Central memory CD8-positive, alpha-beta T cell (primary cell): ENCODE measurements at places on chromosomes 12 and 14.

GRCh38 chr12:94223842-94224241 lies 75.5 kb downstream of the PLXNC1 start:
- H3K27me3 ChIP-seq, result no peaks in the 10 kb centered on the region
- H3K27ac ChIP-seq, result no peak overlapping the region
- DNase-seq, result no peak

DNA sequence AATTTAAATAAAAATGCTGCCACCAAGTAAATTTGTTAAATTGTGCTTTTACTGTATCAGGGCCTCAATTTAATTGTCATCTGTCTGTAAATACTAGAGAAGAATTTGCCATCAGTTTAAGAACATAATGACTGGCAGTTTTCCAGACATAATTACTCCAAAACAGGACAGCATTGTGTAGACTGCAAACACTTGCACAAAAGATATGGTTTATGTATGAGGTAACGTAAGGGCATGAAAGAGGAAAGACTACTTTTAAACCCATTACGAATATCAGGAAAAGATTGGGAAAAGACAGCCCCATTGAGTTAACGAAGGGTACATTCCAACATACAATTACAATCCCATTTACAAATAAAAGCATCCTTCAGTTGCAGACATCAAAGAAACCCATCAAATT lies 59.8 kb upstream of the KRR1 start:
- H3K4me3 ChIP-seq, result no peak overlapping the region
- DNase-seq, result no peak
- no peak overlapping the region for H3K27ac ChIP-seq
- no peaks in the 10 kb centered on the region for H3K4me1 ChIP-seq
- peaks cover 2% of the 10 kb centered on the region for H3K36me3 ChIP-seq

DNA sequence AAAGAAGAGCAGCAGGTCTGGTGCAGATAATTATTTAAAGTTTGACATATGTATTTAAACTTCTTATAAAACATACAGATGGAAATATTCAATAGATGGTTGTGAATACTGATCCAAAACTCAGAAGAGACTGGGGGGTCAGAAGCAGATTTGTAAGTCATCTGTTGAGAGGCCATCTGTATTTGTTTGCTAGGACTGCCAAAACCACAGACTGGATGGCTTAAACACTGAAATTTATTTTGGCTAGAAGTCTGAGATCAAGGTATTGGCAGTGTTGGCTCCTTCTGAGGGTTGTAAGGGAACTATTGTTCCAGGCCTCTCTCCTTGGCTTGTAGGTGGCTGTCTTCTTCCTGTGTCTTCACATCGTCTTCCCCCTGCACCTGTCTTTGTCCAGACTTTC lies 153.9 kb downstream of the LRRK2 start:
- H3K4me3 ChIP-seq, result no peak overlapping the region
- no peak overlapping the region for H3K27ac ChIP-seq
- H3K27me3 ChIP-seq, result no peaks in the 10 kb centered on the region

- H3K27ac ChIP-seq, result no peak overlapping the region
- no peaks in the 10 kb centered on the region for H3K27me3 ChIP-seq
Measured at GRCh38 chr14:35818346-35819115, 7.6 kb upstream of the BRMS1L start.

DNA sequence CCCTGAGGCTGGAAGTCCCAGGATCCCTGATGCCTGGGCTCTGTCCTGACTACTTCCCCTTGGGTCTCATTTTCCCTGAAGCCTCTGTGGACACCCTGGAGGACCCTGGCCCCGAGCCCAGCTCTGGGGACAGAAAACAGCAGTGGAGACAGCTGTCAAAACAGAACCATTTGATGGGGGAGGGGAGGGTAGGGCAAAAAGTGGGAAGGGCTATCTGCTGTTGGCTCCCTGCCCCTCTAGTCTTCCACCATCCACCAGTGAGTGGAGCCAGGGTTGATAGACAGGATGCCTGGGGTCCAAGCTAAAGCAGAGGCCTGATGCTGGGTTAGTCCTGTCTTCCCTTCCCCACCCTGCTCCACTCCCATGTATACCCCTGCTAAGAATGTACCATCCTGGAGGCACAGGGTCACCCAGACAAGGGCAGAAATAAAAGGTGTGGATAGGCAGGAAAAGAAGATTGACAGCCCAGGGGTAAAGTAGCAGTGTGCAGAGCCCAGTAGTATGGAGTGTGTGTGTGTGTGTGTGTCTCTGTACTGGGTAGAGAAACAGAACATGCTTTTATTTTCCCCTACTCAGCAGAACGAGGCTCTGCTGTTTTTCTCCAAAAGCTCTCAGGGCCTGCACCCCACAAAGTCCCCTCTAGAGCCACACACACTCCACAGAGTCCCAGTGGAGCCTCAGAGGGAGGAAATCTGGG lies 9.8 kb downstream of the ZNF385A start:
- no peak overlapping the region for H3K4me3 ChIP-seq
- DNase-seq, result no peak
- no peak overlapping the region for H3K27ac ChIP-seq
